CD4-positive, alpha-beta T cell treated with Interleukin-6 at 100 ng/mL for 8 hours (primary cell): ENCODE measurements at places on chromosomes 13 and 19.

- DNase-seq, result no peak
Measured at GRCh38 chr13:48231933-48232332, 1.1 kb upstream of the ITM2B start.

- no peak for DNase-seq
Measured at GRCh38 chr13:84810781-84811180, 928.5 kb upstream of the SLITRK1 start.

DNA sequence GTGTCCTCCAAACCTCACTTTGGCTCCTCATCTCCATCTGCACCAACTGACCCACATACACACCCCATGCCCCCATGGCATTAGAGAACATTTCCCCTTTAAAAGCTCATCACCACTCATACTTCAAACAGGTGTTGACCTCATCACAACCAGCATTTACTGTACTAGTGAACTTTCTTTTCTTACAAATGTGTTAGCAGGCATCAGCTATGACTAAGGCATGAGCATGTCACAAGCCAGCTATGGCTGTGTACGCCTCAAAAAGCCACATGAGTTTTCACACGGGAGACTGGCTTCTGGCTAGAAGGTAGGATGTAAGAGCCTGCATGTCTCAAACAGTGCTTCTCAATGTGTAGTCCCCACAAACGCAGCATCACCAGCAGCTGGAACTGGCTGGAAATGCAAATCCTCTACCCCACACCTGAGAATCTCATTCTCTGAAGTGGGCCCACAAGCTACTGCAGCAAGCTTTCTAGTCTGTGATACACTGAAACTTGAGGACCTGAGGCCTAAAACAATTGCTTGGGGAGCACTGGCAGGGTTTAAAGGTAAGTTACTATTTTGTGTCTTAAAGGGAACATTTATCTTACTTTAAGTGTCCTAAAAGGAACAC, 66.8 kb downstream of the TUBGCP3 start:
- DNase-seq, result no peak

DNA sequence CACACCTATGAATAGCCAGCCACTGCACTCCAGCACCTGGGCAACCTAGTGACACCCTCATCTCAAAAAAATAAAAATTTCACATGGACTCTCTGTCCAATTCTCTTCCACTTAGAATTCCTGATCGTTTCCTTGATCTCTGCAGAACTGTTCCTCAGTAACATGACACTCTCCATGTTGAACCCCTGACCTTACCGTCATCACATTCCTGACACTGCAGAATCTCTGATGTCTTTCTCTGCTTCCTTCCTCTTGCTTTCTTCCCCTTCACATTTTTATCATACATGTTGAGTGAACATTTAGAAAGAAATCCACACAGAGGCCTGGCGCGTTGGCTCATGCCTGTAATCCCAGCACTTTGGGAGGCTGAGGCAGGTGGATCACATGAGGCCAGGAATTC, 15.0 kb downstream of the ZNF114 start:
- DNase-seq, result no peak

GRCh38 chr13:80921971-80922370, 581.0 kb upstream of the SPRY2 start:
- no peak for DNase-seq

- DNase-seq, result no peak
Measured at GRCh38 chr13:91572944-91573598, 174.7 kb downstream of the GPC5 start.

DNA sequence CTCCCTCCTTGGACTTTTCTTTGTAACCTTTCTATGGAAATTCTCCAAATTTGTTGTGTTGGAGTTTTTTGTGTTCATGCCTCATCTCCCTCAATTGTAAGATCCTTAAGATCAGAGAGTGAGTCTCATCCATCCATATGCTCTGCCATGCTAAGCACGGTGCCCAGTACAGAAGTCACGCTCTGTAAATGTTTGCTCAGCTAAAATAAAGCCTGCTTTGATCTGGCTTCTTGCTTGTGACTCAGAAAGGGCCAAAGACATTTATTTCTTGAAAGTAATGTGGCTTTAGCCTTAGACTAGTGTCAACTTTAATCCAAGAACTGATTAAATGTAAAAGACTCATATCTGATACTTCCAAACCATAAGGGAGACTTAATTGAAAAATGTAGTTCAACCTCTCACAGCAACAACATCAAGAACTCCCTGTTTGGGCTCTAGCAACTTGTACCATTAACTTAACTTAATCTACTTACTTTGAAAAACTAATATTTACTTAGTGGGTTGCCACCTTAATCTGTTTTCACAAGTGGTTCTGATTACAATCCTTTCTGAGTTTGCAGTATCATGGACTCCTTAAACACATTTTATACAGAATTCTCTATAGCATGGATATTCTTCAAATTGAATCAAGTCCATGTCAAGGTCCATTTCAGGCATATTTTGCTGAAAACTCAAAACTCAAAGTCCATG, 100.2 kb downstream of the KL start:
- no peak for DNase-seq

DNA sequence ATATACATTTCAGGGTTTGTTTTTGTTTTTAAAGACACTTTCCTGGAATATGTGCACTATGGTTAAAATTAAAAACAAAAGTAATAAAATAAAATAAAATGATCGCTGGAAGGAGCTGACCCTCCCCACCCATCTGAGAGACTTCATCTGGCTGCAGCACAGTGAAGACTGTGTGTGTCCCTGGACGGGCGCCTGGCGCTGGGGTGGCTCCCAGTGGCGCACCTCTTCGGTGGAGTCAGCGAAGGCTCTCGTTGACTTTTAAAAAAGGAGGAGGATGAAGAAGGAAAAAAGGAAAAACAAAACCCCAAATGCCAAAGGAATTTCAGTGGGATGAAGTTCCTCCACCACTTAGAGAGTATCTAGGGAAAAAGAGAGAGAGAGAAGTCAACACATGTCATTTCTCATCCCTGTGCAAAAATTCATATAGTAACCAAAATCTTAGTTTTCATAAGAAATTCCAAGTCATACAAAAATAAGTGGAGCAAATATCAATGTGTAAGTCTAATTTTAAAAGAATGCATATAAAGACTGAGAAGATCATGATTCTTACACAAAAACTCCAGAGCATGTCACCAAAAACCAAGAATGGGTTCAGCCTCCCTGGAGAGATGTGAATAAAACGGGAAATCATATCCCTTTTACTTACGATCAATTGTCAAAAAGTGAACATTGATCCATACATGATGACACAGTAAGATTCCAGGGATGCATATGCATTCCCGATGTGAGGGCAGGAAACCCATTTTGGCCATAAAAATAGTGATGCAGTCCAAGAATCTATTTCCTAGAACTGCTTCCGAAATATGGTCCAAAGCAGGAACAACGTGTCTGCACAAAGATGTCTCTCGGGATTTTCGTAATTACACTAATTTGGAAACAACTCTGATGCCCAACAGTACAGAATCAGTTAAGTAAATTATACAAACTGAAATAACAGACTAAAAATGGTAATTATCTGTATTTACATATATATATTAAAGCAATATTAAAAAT, 123.8 kb downstream of the STK24 start:
- DNase-seq, result no peak

DNA sequence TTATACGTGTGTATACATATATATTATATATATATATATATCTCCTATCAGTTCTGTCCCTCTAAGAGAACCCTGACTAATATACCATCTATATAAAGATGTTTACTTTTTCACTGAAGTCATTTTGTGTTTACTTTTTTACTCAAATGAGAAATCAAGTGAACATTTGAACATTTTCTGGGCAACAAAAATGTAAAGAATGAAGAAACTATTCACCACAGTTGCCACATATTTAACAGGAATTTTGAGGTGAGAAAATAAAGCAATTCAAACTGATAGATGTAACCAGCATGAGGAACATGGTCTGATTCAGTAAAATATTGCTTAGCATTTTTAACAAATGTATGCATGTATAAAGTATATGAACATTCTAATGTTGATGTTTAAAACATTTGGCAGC, 299.2 kb upstream of the KLHL1 start:
- DNase-seq, result no peak

DNA sequence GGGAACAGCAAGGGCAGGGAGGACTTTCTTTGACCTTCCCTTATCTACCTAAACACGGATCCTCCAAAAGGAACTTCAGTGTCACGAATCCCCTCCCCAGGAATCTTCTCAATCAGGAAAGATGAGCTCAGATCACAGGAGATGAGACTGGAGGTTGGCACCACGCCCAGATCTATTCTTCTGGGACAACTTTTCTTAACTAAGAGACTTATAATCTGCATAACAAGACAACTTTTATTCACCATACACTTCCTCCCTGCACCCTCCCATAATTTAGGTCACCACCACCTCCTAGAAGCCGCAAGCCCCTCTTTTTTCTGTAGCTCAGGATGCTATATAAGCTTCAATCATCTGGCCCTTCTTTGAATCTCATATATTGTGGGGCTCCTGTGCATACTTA, 19.2 kb upstream of the AKT2 start:
- DNase-seq, result no peak

DNA sequence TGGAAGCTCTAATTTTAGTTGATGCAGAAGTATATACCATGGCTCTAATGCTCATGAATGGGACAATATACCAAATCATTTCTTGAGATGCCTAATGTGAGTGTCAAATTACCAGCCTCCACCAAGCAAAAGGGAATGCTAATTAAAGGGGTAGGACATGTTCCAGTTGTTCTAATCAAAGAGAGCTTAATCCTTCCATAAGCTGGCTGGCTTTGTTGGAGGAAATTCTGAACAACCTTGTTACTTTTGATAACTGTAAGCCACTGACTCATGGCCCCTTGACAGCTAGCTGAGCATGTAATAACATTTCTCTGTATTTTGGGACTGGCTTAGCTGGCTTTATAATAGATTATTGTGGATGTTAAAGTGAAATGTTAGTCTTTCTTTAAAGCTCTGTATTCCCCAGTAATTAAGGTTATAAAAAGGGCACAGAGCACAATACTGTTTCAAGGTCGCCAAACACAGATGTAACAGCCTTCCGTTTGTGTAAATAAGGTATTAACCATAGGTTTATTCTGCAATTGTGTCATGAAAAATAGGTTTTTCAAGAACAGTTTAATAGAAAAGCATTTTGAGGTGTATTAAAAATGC, 1194.0 kb downstream of the PCDH9 start:
- DNase-seq, result no peak

DNA sequence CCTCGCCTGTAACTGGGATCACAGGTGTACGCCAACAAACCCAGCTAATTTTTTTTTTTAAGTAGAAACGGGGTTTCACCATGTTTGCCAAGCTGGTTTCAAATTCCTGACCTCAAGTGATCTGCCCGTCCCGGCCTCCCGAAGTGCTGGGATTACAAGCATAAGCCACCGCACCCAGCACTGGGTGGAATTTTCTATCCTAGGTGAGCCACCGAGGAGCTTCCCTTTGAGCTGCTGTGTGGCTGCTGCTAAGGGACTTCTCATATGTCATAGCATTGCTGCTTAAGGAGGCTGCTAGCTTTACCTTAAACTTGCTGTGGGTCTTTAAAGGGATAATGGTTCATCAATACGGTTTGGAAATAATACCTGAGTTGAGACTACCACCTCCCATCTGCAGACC, 2.9 kb upstream of the AMER2 start:
- DNase-seq, result no peak

DNA sequence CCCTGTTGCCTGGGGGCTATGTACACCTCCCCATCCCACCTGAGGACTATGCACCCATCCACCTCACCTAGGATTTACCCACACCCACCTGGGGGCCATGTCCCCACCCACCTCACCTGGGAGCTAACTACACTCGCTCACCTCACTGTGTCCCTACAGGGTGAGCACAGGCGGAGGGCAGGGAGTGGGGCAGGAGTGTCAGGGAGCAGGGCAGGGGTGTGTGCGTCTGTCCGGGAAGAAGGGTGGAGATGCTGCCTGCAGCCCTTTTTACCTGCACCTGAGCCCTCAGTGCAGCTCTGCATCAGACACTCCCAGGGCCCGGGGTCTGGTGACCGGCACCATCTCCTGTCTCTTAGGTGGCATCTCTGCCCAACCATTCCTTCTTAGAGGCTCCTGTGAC, 10.6 kb upstream of the CPAMD8 start:
- no peak for DNase-seq
